NCI-H1105 treated with DMSO at 0.1 percent for 48 hours (cell line): ENCODE measurements at places on chromosomes 7 and 10.

DNA sequence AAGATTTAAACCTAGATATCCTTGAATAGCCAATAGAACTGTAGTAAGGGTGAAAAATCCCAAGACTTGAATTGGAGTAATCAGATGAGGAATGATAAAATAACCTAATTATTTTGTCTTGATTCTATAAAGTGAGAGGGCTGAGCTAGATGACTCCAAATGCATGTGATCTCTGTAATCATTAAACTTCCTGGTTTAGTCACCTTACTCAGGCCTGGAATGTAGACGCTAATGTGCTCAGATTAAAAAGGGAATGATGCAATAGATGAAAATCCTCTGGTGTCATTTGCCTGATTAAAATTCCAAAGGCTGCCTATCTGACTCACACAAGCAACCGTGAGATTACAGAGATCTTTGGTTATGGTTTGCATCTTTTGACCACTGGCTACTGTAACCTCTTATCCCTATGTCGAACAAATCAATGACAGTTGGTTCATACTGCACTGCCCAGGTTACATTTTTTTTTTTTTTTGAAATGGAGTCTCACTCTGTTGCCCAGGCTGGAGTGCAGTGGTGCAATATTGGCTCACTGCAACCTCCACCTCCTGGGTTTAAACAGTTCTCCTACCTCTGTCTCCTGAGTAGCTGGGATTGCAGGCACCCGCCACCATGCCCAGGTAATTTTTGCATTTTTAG is 2.9 kb upstream of the HKDC1 start:
- no peak for DNase-seq

- DNase-seq, result no peak
These were observed 159.2 kb downstream of the NEURL1 start for GRCh38 chr10:103652599-103653281.

DNA sequence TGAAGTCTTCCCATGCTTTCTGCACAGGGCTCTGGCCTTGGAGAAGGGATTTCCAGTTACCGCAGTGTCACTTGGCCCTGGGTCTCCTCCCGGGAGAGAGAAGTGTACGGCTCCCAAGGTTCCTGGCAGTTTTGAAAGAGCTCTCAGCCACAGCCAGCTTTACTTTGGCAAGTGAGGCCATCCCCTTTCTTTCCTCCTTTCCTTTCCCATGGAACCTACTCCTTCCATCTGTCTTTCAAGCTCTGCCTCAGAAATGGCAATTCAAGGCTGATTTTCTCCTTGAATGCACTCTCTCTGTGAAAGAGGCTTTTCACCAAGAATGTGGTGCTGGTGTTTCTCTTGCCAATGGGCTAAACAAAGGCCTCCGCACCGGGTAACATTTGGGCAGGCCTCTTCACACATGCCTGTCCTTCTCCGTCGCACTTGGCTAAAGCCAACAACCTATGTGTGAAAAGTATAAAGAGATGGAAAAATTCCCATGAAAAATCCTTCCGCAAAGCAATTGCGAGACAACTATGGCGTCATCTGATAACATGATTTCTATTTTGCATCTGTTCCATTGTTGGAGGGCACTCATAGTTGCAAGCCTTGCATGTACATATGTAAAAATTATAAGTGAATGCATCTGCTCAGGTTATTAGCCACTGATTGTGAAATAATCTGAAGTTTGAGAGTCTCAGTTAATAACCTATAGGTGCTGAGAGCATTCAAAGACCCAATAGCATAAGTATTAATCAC is 125.4 kb downstream of the PFKFB3 start:
- DNase-seq, result no peak

DNA sequence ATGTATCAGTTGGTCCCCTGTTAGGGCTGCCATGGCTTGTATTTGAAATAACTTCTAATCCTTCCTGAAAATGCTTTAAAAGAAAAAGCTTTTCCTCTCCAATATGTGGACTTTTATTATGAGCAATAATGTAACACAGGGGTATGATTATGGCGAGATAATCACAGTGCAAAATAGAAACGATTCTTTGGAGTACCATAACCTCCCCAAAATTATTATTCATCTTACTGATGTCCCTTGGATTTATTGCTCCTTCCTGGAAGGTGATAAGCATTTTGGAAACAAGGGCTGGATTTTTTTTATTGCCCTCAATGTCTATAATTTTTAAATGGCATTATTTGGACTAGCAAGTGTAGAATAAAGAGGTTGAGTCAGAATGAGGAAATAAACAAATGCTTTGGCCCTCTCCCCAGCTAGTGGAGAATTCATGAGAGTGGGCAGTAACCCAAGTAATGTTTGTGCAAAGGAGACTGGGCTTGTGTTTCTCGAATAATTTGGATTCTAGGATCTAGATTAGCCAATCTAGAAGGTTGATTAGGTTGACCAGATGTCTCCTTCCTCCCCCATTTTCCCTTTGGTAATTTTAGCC is 403.9 kb upstream of the CELF2 start:
- no peak for DNase-seq

DNA sequence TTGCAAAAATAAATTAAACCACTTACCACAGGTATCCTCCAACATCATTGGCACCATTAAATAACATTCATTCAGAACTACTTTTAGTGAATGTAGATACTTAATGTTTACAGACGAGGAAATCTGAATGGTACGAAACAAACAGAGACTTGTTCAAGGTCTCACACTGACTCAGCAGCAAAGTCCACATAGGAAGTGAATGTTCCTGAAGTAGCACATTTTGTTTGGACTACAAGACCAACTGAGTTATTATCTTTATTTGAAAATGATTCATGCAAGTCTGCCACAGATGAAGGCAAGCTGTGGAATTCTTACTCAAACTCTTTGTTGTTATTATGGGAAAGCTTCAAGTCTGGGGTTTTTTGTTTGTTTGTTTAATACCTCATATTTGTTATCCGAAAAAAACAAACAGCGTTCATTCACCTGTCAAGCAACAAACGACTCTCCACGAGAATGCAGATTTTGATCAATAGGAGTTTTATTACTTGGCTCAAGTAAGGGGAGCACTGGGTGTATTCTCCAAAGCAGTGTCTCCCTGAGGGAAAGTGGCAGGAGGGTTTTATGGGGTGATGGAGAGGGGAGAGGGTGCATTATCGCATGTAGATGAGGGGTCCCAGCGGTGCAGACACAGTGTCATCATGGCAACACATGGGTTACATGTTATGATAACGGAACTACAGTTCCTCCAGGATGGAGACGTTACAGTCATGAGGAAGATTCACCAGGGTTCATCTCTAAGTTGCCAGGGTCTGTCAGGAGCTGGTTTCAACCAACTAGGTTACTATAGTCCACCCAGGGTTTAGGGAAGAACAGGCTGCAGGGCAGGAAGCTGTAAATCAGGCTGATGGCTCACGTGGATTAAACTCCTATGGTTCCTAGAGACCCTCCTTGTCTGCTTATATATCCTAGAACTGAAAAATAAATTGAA is 147.7 kb upstream of the AKR1E2 start:
- no peak for DNase-seq

GRCh38 chr7:2060701-2061100 is 172.0 kb downstream of the MAD1L1 start:
- no peak for DNase-seq

- DNase-seq, result peak; percentile 95
These were observed 5.1 kb downstream of the PRLHR start for GRCh38 chr10:118590334-118590733.

GRCh38 chr10:104120512-104120902 is 1.5 kb upstream of the SFR1 start:
- no peak for DNase-seq

DNA sequence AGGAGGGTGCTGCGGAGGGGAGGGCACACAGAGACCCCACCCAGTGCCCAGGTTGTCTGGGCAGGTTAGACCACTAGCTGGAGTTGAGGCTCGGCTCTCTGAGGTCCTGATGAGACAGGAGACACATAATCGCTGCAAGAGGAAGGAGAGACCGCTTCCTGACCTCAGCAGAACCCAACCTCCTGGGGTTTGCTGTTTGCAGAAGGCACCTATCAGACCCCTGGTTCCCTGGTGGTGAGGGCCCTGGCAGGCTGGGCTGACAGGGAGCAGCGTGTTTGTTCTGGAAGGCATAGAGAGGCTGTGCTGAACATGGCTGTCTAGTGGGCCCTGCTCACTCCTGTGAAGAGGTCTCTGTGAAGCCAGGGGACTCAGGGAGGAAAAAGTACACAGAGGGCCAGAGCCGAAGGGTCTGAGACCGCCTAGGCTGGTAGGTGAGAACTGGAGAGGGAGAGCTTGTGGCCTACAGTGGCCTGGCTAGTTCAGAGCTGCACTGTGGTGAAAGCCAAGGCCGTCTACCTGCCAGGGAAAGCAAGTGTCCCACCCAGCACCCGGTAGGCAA is 39.4 kb upstream of the NPFFR1 start:
- DNase-seq, result no peak

- no peak for DNase-seq
These were observed 117.3 kb upstream of the TEX47 start for GRCh38 chr7:88912852-88913251.

GRCh38 chr10:77182803-77183202 is 454.8 kb downstream of the KCNMA1 start:
- DNase-seq, result no peak

GRCh38 chr10:73501651-73502050 is 5.8 kb upstream of the PPP3CB start:
- DNase-seq, result no peak

DNA sequence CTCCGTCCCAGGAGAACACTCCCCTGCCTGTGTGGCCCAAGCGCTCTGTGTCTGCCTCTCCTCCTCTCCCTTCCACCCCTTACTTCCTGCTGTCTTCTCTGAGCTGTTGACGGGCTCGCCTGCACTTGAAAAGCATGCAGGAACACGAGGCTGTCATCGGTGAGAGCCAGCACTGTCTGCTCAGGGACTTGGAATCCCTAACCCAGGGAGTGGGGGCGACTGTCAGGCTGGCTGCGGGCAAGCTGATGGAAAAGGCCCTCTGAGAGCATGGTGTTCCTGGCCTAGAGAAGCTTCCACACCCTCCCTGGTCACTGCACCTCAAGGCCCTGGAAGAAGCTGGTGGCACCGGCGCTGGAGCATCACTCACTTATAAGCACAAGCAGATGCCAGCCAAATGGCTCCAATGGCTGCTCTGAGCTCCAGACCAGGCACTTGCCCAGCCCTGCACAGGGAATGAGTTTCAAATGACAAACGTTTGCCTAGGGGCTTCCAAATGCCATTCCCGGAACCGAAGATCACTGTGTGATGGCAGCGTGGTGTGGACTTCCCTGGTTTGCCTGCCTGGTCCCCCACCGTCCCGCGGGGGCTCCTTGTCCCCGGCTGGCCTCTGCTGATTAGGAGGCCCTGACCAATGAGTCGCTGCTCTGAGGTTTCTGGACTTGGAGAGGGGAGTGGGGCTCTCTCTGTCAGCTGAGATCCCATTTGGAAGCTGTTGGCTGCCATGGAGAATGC is 56.7 kb upstream of the EBF3 start:
- no peak for DNase-seq

- no peak for DNase-seq
These were observed 12.1 kb downstream of the MARCHF5 start for GRCh38 chr10:92303096-92303495.

DNA sequence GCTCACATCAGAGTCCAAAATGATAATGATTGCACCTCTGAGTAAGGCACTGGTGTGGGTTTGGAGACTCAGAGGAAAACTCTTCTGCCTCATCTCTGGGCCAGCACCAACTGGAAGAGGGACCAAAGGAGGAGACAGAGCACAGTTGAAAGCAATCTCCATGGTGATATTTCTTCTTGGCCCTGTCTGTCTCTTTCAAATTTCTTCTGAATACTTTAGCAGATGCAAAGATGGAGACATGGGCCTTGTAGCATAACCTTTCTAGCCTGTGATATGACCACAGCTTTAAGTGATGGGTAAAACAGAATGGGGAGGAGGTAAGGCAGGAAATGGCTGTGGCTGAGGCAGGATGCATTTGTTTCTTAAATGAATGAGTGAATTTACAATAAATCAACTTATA is 12.2 kb upstream of the GIMAP7 start:
- no peak for DNase-seq

DNA sequence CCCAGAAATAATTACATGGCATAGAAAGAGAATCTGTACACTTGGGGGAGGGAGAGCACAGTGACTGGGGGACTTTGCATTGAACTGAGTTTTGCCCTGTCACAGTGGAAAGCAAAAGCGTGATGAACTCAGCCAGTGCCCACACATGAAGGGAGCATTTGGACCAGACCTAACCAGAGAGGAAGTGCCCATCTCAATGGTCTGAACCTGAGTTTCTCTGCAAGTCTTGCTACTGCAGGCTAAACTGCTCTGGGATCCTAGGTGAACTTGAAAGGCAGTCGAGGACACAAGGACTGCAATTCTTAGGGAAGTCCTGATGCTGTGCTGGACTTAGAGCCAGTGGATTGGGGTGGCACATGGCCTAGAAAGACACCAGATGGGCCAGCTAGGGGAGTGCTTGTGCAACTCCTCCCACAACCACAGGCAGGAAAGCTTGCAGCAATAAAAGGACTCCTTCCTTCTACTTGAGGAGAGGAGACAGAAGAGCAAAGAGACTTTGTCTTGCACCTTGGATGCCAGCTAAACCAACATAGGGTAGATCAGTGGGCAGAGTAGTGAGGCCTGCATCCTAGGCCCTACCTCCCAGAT is 259.0 kb downstream of the GRM8 start:
- no peak for DNase-seq

DNA sequence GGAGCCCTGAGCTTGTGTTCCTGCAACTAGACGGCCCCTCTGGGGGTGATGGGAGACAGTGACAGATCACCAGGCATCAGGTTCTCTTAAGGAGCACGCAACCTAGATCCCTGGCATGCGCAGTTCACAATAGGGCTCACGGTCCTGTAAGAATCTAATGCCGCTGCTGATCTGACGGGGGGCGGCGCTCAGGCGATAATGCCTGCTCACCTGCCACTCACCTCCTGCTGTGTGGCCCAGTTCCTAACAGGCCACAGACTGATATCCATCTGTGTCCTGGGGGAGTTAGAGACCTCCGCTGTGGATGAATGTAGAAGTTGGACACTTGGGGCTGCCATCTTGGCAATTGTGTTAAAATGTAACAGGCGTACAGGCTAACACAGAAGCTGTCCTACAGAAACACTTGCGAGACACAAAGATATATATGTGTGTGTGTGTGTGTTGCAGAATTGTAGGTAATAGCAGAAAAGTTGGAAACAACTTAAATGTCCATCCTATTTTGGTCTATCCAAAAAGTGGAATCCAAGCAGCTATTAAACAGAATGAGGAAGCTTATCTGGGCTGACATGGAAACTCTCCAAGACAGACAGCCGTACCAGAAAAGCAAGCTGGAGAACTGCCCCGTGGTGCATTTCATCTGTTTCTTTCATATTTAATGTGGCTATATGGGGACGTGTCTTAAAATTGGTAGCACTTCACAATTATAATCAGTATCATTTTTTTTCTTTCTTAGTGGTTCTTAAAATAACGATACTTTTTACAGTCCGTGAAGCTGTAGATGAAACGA is 82.8 kb downstream of the MKI67 start:
- DNase-seq, result no peak
